ENCODE measurements at places on chromosomes 11 and 22.

DNA sequence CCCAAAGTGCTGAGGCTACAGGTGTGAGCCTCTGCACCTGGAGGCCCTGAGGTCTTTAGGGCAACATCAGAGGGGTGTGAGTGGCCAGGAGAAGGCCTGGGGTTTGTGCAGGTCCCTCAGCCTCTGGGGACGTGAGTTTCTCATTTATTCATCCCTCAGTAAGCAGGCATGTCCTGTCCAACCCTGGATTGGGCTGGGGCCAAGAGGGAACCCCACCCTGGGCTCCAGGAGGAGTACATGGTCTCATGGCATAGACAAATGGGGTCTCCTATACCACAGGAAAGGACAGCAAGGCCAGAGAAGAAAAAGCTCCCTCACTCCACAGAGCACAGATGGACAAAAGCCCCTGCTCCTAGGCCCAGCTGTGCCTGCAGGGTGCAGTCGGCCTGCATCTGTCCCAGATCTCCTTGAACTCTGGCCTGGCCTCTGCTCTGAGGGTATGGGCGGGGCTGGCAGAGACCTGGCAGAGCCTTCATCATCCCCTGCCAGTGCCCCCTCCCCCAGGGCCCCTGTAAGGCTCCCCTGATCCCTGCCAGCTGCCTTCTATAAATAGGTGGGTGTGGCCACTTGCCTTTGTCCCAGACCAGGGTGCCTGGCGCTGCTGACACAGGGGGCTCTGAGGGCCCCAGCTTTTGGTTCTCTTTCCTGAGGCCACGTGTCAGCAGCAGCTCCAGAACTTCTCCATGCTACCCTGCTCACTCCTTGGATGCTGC is 34.6 kb downstream of the A4GALT start:
- DNase-seq: no peak

DNA sequence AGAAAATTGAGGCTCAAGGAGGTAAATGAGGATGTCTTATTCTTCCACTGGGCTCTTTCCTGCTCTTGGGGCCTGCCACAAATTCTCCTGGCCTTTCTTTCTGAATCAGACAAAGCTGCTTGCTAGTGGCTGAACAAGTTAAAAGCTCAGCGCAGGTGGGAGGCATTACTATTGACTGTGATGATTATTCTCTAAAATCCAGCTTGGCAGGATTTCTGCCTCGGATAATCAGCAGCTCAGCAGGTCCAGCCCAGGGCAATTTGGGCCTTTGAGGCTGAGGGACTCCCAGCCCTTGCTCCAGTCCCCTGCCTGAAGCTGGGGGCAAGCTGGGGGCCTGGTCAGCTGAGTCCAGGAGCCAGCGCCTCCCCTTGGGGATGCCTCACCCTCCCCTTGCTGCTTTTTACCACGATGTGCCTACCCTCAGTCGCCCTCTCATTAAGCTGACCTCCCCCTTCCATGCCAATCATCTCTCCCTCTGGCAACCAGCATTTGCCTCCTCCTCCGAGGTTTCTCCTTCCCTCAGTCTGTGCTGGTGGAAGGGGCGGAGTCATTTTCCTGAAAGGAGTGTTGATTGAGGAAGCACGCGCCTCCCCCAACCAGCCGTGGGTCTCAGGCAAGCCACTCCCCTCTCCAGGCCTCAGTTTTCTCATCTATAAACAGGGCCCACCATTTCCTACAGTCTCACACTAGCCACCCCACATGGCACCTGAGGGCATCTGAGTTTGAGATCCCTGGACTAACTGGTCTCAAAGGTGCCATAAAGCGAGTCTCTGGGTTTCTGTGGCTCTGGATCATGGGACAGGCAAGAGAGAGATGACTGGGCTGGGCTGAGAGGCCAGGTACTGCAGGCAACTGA is 60.6 kb upstream of the PRDM11 start:
- DNase-seq: no peak

DNA sequence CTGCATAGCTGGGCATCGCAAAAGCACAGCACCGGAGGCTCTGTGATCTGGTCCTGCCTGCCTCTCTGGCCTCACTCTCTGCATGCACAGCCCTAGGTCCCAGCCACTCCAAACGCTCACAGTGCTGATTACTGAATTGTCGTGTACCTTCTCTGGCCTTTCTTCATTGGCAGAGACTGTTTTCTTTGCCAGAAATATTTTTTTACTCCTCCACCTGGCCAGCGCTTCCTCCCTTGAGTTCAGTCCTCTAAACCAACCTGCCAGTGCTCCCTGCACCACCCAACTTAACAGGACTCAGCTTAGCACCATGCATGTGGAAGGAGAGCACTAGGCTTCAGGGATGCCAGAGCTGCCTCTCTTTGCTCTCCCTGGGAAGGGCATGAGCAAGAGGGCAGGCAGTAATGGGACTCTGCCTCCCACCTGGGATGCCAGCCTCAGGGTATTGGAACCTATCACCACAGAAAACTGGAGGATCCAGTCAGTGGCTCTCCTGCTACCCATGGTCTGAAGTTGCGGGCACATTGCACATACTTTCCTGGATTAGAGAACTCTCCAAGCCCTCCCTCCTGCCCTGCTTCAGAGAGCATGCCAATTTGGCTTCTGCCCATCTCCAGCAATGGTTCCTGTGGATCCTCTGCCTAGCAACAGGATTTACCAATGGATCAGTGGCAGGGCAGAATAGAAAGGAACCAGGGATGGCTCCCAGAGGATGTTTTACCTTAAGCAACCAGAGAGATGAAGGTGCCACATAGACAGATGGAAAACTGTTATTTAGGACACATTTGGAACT is 37.0 kb upstream of the GNAZ start:
- no peak for DNase-seq

GRCh38 chr22:26360169-26360885 is 68.7 kb upstream of the ASPHD2 start:
- DNase-seq: peak; percentile 75

DNA sequence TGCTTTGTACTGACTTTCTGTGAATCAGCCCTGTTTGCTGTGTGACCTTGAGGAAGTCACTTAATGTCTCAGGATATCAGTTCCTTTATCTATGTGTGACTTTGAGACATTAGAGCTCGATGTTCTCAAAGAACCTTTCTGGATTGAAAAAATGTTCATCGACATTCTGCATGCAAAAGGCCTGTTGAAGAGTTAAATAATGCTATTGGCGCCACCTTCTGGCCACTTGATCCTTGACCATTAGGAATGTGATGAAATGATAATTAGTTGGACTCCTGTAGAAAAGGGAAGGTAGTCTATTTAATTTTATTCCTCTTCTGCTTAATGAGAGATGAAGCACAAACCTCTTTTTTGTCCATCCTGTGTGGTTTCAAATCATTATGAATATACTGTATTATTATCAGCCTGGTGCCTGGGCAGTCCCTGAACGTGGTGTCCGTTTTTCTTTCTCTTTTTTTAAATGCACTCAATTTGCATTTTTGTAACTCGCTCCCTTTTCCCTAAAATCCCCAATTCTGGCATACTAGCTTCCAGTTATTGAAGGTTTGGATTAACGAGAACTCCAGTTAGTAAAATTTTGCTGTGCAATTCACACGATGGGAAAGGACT is 20.7 kb downstream of the ELF5 start:
- peak; percentile 65 for DNase-seq

DNA sequence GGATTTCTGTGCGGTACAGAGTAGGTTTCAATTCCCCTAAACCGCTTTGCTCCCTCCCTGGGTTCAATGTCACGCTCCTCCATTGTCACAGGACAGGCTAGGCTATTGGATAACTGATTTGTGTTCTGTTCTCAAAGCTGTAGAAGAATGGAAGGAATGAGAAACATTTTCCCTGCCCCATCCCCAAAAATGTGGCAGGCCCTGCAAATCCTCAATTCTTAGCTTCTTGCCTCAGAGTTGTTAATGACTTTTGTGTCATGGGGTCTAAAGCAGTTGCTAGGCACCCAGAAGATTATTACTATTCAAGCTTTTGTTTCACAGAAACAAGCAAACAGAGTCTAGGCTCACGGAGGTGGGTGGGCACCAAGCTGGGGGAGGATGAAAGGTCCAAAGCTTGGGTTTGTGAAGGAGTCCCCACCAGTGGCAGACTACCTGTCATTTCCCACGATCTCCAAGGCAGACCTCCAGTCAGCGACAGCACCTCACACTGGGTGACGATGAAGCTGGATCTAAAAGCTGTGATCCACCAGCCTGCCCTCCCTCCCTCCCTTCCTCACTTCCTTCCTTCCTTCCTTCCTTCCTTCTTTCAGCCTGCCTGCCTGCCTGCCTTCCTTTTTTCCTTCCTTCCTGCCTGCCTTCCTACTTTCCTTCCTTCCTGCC is 1080.2 kb downstream of the OPCML start:
- peak; percentile 38 for DNase-seq

DNA sequence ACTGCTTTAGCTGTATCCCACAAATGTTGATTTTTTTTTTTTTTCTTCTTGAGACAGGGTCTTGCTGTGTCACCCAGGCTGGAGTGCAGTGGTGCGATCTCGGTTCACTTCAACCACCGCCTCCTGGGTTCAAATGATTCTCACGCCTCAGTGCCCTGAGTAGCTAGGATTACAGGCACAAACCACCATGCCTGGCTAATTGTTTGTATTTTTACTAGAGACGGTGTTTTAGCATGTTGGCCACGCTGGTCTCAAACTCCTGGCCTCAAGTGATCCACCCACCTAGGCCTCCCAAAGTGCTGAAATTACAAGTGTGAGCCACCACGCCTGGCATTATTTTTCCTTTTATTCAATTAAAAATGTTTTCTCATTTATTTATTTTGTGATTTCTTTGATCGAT is 55.9 kb downstream of the PDHX start:
- DNase-seq: no peak

All from fibroblast of upper back skin (primary cell).